Right atrium auricular region (tissue), 2 donors: ENCODE measurements at places on chromosomes 13 and 19.

GRCh38 chr13:29196409-29197074, 376.4 kb downstream of the MTUS2 start:
- no peak for DNase-seq

DNA sequence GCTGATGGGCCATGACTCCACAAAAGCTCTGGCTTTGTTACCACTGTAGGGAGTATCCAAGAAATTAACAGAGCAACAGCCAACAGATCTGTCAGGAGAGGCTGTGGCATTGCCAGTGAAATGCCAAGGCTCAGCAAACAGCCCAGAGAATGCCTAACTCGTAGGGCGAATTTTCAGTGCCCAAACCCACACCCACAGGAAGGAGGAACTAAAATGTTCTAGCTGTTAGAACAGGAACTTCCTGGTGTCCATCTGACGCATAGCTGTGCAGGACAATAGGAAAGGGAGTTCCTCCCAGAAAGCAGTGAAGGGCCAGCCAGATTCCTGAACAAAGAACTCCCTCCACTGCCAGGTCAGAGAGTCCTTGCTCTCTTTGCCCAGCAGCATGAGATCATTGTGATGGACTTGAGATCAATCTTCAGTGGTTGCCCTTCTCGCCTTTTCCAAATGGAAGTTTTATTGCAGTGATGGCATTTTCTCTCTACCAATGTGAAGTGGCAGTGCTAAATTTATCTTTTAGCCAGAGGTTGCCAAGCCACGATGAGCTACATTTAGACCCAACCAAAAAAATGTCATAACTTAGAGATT, 224.2 kb upstream of the STARD13 start:
- DNase-seq = peak; percentile 85

DNA sequence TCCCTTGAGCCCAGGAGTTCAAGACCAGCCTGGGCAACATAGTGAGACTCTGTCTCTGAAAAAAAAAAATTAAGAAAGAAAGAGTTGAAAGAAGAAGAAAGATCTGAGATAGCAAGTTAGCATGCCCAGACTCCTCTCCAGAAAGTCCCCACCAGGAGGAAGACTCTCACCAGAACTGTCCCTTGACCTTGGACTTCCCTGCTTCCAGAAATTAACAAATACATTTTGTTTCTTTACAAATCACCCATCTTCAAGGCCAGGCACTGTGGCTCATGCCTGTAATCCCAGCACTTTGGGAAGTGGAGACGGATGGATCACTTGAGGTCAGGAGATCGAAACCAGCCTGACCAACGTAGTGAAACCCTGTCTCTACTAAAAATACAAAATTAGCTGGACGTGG, 44.3 kb upstream of the KLF2 start:
- no peak for DNase-seq

GRCh38 chr19:49497047-49497788, 984 bp downstream of the RPS11 start:
- DNase-seq = no peak

GRCh38 chr19:17687141-17687856, 855 bp downstream of the UNC13A start:
- DNase-seq = no peak

DNA sequence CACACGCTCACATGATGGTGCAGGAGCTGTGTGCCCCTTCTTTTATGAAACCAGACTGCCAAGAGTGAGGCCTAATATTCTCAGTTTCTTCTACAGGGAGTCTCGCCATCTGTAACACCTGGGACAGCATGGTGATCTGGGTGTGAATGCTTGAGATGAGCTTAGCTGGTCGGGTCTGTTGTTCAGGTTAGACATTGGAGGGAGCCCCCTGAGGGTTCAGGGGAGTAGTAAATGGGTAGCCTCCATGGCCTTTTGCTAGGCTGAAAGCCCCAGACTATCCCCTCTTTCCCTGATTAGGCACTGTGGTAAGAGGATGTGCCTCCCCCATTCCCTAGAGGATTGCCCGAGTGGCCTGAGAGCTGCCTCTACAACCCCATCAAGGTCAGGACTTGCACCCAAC, 1916.1 kb downstream of the PCDH9 start:
- DNase-seq = no peak

GRCh38 chr13:95624020-95624419, 20.5 kb downstream of the DZIP1 start:
- no peak for DNase-seq

- DNase-seq = no peak
These were observed 25.7 kb downstream of the SLC8A2 start for GRCh38 chr19:47445937-47446402.

DNA sequence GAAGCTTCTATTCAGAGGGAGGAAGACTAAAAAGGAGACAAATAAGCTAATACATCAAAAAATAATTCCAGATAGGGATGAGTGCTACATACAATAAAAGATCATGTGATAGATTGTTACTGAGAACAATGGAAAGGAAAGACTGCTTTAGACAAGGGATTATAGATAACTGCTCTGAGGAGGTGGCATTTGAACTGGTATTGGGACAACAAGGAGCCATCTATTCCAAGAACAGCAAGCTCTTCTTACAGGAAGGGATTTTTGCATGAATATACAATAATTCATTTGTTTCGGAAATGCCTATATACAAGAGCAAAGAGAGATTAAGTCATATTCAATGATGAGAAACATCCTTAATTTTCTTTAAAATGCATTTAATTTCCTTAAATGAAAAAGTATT, 540.5 kb upstream of the KLF12 start:
- DNase-seq = no peak

GRCh38 chr13:71015021-71015420, 852.0 kb downstream of the DACH1 start:
- no peak for DNase-seq

- no peak for DNase-seq
These were observed 33.8 kb upstream of the GARRE1 start for GRCh38 chr19:34220472-34221063.

GRCh38 chr13:22944378-22944777, 236.4 kb upstream of the SGCG start:
- no peak for DNase-seq

GRCh38 chr13:23384111-23384510, 49.4 kb downstream of the SACS start:
- DNase-seq = no peak

- DNase-seq = no peak
These were observed 42.7 kb downstream of the CAPN12 start for GRCh38 chr19:38701455-38702063.

DNA sequence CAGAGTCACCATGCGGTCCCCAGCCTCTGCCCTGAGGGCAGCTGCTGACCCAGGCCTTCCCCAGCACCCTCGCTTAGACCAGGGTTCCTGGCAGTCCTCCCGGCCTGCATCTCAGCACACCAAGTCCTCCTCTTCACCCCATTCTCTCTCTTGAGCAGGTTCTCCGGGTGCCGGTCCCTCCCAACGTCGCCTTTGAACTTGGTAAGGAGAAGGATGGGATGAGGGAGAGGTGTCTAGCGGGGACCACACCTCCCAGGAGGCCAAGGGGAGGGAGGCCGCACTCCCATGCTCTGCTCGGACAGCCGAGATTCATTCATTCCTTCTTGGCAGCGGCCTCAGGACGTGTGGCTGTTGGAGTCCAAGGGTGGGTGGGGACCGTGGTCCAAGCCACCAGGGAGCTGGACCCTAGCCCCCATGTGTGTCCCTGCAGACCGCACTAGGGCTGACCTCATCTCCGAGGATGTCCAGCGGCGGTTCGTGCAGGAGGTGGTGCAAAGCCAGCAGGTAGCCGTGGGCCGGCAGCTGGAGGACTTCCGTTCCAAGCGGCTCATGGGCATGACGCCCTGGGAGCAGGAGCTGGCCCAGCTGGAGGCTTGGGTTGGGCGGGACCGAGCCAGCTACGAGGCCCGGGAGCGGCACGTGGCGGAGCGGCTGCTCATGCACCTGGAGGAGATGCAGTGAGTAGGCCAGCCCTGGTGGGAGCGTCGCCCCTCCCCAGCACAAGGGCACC, 9.4 kb downstream of the ARHGEF1 start:
- no peak for DNase-seq

- peak; percentile 89 for DNase-seq
These were observed 11.1 kb upstream of the ARRDC2 start for GRCh38 chr19:17996826-17997316.

GRCh38 chr13:96781141-96781540, 213.1 kb downstream of the OXGR1 start:
- peak; percentile 76 for DNase-seq

DNA sequence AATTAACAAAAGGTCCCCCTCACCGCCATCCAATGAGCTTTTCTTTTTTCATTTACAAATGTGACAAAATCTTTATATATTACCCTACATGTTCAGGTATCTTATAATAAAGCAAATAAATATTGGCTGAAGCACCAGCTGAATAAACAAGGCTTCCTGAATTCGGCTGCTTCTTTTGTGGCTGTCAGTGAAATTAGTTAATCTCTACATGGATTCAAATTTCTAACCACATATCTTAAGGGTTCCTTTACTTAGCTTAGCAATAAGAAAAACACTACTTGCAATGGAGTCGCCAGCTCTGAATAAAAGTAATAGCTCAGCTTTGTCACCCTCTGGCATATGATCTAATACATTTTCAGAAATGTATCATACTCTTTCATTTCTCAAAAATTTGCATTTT, 104.3 kb downstream of the CCNA1 start:
- no peak for DNase-seq

DNA sequence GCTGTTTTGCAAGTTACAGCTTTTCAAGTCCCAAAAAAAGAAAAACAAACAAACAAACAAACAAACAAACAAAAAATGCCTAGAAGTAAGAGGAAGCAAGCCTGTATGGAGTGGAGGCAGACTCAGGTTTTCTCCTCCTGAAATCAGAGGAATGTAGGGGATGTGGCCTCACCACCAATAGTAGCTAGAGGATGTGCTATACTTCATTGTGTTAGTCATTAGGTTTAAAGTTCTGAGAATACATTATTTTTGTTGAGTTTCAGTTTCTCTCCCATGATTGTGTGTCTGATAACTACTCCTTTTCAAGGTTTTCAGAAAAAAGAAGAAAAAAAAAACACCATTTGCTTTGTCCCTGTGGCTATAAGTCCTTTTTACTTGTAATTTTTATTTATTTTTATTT, 524.5 kb downstream of the GPC6 start:
- no peak for DNase-seq

- peak; percentile 62 for DNase-seq
These were observed at the start of gene PCDH17 for GRCh38 chr13:57631596-57632275. PCDH17 (plus strand) TSS chr13:57631744; CDS start chr13:57632547, 803 bp downstream.

DNA sequence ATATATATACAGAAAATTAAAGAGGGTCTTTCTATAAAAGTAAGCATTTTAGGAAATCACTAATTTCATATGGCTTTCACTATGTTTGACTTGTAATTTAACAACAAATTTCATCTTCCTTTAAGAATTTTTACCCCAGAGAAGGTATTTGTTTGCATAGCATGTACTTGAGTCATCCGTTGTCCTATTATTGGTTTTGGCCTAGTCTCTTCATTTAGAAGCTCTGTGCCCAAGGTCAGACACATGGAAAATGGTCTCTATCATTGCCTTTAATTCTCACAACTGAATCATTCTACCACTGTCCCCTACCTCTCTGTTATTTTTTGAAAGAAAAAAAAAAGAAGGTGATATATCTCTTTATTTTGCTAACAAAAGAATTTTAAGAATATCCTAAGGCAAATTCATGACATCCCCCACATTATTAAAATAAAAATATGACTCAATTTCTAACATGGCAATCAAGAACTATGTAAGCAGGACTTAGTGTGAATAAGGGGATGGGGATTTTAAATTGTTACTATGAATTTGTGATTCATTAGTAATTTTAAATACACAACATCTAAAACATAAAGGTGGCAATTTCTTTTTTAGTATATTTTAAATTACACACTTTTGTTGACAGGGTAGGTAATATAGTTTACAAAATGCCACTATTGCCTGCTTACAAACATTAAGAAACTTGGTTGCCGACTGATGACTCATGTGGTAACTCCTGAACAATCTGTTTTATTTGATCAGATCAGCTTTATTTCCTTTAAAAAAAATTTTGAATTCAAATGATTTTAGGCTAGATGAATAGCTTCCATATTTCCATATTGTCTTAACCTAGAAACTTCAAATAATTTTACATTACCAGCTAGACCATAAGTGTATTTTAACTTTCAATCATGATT, 13.9 kb downstream of the SLITRK5 start:
- DNase-seq = no peak

DNA sequence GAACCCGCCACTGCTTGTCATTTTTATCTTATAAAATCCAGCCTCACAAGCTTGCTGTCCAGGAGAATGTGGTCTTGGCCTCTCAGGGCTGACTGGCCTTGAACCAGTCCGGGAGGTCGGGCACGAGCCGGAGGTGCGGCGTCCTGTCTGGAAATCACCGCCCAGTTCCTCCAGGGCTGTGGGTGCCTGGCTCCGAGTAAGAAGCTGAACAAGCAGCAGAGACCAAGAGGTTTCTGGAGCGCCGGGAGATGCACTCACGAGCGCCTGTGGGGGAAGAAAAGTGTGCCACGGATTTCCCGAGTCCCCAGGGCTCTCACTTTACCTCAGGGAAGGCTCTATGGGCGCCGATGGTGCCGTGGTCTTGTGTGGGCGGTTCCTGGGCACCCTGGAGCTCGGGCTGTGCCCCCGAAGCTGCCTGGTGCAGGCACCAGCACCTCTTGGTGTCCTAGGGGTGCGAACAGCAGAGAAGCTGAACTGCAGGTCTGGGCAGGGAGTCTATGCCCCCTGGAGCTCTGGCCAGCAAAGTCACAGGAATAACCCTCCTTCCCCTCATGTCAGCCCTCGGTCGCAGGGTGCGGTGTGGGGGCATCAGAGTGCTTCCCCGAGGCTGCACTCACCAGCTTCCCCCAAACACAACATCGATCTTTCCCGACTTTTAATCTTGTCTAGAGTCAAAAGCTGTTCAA, 50.0 kb downstream of the GAS6 start:
- DNase-seq = no peak

- DNase-seq = no peak
These were observed 10.9 kb upstream of the TEKTIP1 start for GRCh38 chr19:3528080-3528479.

DNA sequence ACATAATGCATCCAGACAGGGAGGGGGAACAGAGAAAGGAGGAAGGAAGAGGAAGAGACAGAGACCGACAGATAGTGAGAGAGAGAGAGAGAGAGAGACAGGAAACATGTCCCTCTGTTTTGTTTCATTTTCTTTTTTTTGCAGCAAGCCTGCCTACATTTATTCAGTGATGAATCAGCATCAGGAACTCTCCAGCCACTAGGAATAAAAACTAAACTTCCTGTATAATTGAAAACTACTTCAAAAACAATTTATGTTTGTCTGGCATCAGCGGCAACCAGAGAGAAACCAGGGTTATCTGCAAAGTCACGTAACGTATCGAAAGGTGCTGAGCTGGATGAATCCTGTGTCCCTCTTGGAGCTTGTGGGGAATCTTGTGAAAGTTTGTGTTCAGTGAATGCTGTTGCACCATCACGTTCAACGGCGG, 148.6 kb upstream of the SOX21 start:
- no peak for DNase-seq

DNA sequence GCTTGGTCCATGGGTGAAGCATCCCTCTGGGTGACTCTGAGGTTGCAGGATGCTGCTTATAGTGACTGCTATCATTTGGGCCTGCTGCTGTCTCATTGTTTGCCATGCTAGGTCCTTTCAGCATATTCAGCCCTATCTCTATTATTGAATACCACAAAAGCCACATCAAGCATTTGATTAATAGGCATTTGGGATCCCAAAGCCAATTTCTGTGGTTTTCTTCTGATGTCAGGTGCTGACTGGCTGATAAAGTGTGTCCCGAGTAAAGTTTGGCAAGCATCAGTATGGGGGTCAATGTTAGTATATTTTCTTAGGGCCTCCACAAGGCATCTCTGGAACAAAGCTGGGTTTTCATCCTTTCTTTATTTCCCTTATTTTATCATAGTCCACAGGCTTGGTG, 204.6 kb downstream of the NBEA start:
- DNase-seq = no peak
